ENCODE measurements at places on chromosomes 7 and 10.
A peak's percentile ranks its signal among the peaks of the same experiment; 100 is the strongest.

DNA sequence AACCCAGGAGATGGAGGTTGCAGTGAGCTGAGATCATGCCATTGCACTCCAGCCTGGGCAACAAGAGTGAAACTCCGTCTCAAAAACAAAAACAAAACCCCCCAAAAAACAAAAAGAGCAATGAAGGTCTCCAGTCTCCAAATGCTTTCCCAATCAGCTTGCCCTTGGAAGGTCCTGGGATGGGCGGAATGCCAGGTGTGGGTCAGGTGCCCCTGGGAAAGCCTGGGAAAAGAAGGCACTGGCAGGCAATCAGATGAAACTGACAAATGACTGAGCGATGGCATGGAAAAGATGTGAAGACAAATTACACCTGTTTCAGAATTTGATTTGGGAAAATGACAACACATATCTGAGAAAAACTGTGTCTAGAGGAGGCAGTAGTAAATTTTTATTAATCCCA is 210.4 kb upstream of the IMMP2L start:
- DNase-seq = no peak

DNA sequence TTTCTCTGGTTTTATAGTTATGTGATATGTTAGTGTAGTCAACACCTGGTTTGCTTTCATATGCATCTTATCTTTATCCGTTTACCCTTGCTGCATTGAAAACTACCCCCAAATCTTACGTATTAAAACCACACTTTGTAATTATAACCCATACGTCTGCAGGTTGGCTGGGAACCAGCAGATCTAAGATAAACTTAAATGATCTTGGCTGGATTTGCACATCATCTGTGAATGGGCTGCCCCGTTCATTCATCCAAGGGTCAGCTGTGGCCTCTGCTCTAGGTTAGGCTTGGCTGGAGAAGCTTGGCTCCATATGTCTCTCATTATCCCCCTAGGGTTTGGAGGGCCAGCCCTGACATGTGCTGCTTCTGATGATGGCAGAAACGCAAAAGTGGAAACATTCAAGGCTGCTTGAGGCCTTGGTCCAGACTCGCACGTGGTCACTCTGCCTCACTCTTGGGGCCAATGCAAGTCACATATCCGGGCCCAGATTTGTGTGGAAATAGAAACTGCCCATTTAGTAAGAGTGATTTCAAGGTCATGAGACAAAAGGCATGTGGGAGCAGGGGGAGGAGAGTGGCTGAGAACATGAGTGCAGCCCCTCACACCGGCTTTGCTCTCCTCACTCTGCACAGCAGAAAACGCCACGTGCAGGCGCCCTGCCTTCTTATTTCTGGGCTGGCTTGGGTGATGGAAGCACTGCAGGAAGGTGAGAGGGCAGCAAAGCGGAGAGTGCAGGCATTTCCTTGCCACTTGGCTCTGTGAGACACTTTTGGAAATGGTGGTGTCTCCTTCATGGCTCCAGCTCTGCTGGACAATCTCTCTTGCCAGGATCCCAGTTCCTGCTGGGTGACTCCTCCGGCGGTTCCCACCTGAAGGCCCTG is 553.8 kb downstream of the GLRX3 start:
- DNase-seq = no peak

DNA sequence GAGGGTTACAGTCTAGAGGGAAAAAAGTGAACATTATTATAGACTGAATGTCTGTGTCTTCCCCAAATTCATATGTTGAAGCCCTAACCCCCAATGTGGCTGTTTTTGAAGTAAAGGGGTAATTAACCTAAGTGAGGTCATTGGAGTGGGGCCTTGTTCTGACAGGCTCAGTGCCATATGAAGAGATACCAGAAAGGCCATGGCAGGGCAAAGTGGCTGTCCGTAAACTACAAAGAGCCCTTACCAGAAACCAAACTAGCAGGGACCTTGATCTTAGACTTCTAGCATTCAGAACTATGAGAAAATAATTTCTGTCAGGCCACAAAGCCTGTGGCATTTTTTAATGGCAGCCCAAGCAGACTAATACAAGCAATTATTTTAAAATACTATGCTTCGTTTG is 8.7 kb downstream of the TMEM209 start:
- no peak for DNase-seq

DNA sequence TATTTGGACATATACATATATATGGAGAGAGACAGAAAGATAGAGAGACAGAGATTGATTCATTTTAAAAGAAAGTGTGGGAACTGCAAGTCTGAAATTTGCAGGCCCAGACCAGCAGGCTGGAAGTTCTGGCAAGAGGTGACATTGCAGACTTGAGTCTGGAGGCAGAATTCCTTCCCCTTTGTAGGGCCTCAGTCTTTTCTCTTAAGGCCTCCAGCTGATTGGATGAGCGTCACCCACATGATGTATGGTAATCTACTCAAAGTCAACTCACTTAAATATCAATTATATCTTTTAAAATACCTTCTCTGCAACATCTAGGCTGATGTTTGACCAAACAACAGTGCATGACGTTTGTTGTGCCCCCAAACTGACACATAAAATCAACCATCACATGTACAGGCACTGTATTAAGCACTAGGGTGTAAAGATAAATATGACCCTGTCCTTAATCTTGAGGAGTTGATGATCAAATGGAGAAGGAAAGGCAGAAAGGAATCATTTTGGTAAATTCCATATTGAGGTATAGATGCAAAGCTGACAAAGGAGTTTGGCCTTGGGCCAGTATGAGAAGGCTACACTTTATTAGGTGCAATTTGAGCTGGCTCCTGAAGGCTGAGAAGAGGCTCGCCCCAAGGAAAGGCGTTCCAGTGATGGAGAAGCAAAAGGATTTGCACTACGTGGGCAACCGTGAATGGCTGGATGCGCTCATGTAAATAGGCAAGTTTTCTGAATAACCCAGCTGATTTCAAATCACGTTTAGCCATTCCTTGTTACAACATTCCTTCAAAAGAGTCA is 52.6 kb downstream of the BPGM start:
- DNase-seq = no peak

GRCh38 chr10:32377458-32378259 is 30.7 kb upstream of the EPC1 start:
- DNase-seq = no peak

DNA sequence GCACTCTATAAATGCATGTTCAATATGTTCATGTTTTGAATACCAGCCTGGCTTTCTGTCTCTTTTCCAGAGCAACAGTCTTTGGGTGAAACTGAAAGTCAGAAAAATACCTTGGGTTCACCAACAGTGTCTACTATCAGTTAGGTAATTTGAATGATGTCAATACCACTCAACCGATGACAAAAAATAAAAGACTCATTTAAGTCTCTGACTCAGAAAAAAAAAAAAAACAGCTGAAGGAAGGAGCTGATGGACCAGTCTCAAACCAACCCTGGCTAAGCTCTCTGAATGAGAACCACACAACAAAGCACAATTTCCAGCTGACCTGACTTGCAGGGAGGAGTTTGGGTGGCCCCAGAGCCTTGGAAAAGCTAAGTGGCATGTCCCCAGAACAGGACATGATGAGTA is 42.5 kb downstream of the ABLIM1 start:
- DNase-seq = no peak

- no peak for DNase-seq
These were observed 39.0 kb downstream of the DIP2C start for GRCh38 chr10:650441-650851.

DNA sequence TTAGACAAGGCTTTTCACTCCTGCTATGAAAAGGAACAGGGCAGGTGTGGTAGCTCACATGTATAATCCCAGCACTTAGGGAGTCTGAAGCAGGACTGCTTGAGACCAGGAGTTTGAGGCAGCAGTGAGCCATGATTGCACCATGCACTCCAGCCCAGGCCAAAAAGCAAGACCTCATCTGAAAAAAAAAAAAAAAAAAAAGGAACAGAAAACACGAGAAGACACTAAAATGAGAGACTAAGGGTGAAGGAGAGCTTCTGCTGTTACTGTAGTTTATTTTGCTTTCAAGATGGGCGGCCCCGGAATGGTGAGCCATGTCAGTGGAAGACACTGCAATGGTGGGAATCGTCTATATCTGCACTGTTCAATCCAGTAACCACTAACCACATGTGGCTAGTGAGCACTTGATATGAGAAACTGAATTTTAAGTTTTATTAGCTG is 9.9 kb downstream of the PIP4K2A start:
- no peak for DNase-seq

DNA sequence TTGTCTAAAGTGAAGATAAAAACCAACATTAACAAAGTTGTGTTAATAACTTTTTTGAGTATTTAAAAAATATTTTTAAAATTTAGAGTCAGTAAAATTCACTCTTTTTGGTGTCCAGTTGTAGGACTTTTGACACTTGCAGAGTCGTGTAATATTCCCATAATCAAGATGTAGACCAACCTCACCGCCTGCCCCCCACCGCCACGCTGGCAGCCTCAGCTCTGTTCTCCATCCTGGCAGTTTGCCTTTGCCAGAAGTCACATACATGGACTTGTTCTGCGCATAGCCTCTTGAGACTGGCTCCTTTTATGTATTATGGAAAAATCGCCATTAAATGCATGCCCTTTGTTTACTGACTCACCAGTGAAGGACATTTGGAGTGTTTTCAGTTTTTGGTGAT is 27.3 kb upstream of the SYCE1 start:
- no peak for DNase-seq

GRCh38 chr7:105512926-105513526 is 9.0 kb downstream of the PUS7 start:
- DNase-seq = no peak

GRCh38 chr7:45219130-45219529 is 61.5 kb downstream of the RAMP3 start:
- DNase-seq = no peak

GRCh38 chr7:7157177-7157886 is 25.0 kb upstream of the C1GALT1 start:
- peak; percentile 13 for DNase-seq

GRCh38 chr7:38229386-38229785 is 44.0 kb downstream of the TARP start:
- no peak for DNase-seq

DNA sequence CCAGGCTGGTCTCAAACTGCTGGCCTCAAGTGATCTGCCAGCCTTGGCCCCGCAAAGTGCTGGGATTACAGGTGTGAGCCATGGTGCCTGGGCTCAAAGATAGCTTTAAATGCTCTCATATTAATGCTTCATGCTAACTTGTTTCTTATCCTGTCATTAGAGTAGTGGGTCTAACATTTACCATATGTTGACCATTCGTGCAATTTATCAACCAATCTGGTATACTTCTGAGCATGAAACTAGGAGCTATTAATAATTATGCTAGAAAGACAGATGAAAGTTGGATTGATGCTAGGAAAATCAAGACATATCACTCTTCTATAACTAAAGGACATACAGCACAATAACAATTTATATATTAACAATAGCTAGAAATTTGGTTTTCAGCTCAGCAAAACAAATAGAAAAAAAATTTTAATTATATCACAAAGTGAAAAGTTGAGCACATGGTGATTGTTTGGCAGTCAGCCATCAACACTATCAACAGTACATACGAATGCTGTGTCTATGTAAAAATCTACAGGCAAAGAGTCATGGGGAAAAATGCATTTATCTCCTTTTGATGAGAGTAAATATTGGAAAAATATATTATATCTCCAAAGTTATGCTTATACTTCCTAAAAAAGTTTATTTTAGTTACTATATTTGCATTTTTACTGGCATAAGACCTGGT is 112.1 kb upstream of the ABCB5 start:
- no peak for DNase-seq

GRCh38 chr7:21094589-21094988 is 307.9 kb upstream of the SP8 start:
- no peak for DNase-seq

DNA sequence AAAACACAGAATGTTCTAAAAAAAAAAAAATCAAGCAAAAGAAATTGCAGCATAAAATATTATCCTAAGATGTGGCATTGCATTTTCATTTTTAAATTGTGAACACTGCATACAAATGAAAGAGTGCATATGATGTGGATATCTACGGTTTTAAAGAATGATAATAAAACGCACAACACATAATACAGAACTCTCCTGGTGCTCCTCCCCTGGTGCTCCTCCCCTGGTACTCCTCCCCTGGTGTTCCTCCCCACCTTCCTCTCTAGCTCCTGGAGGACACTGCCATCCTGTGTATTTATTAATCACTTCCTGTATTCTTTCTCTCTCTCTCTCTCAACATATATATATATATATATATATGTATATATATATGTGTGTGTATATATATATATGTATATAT is 100.1 kb downstream of the SLC37A3 start:
- DNase-seq = no peak

DNA sequence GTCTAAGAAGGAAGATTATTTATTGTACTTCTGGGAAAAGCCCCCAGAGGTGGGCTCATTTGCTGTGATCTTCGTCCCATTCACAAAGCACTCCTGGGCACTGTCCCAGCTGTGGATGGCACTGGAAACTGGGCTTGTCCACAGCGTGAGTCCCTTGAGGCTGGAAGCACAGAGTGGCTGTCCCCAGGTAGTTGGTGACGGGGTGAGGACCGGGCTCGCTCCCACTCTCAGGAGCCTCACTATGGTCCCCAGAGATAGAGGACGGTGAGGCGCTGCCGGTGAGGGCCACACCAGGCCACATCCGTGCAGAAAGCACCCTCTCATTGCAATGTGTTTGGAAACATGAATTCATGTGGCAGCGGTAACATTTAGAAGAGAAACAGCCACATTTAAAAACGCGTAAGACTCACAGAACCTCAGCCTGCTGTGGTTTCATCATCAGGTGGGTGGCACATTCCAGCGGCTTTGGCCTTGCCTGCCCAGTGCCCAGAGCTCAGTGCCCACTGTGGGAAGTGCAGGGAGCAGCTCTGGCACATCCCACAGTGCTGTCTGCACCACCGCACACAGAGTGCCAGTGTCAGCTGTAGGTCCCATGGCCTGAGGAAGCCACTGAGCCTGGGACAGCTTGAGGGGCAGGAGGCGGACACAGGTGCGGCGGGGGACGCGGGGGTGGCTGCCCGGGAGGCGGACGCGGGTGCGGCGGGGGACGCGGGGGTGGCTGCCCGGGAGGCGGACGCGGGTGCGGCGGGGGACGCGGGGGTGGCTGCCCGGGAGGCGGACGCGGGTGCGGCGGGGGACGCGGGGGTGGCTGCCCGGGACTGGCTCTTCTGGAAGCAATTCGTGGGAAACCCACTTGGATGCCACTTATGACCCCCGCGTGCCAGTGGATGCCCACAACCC is 449.8 kb downstream of the DNAJB6 start:
- DNase-seq = no peak

DNA sequence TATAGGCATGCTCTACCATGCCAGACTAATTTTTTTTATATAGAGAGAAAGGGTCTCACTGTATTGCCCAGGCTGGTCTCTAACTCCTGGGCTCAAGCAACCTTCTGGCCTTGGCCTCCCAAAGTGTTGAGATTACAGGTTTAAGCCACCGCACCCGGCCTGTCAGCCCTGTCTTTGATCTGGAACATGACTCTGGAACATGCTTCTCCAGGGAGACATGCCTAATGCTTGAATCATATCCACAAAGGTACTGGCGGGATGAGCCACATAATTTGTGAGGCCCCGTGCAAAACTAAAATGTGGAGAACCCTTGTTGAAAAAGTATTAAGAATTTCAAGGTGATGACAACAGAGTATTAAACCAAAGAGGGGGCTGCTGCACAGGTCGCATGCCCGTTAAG is 282.8 kb downstream of the ARHGAP12 start:
- no peak for DNase-seq

- DNase-seq = no peak
These were observed 28.3 kb upstream of the OLAH start for GRCh38 chr10:15015451-15015850.
